K562 (cell line): ENCODE measurements at places on chromosomes 5 and 9.

DNA sequence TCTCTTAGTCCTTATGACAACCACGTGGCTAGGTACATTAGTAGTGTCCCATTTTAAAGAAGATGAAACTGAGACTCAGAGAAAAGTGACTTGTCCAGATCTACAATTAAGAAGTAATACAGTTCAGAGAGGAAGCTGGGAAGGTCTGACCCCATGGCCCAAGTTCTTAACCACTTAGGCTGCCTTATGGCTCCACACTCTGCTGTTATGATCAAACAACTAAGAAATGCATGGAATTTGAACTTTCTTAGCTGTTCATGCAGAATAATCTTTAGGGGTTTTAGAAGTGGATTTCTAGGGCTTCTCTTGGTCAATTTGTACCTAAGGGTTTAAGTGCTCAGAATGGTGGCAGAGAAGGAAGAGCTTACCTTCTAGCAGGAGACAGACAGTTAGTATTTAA lies 128.0 kb upstream of the MSX2 start:
- no peak for DNase-seq

DNA sequence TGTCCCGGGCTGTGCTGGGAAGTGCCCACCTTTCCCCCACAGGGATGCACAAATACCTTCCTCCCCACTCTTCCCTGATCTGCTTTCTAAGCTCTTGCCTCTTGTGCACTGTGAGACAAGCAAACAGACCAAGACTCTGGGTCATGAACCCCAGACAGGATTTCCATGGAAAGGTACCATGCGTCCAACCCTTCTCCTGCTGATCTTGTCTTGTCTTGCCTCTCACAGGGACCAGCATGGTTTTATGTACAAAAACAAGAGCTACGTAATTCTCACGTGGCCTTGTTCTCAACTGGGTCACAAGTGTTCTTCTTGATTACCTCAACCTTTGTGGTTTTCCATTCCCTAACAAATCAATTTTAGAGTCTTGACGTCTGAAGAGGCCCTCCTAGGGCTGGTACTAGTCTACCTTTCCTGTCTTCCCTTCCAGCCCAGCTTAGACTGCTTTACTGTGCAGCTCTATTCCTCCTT lies 176.5 kb upstream of the MAP3K1 start:
- no peak for DNase-seq

GRCh38 chr5:112706446-112707016 lies 31.2 kb upstream of the APC start:
- DNase-seq: no peak

GRCh38 chr5:56354836-56355235 lies 121.7 kb upstream of the ANKRD55 start:
- DNase-seq: no peak

- no peak for DNase-seq
These were observed 31.1 kb downstream of the TUT7 start for GRCh38 chr9:86322973-86323644.
